ENCODE measurements at places on chromosomes 11 and 22. TPM values are rescaled to one million over a fixed set of nuclear protein-coding genes. Genes with fewer than 3 reads are reported as not detected.

The PUS3 gene
- total RNA-seq = 12.4 TPM

The DGCR6 gene
- total RNA-seq = 4.8 TPM

The SOX6 gene
- not detected for total RNA-seq

The PHF21A gene
- total RNA-seq = 66.1 TPM

The TIMM8B gene
- 26.2 TPM for total RNA-seq

The KDELR3 gene
- not detected for total RNA-seq

The CDC45 gene
- total RNA-seq = 0.64 TPM

The ALDH3B2 gene
- total RNA-seq = not detected

The OR4C12 gene
- total RNA-seq = not detected

All from CD4-positive, alpha-beta memory T cell (primary cell).